ENCODE measurements at places on chromosomes 3 and 15. TPM values are rescaled to one million over a fixed set of nuclear protein-coding genes. Genes with fewer than 3 reads are reported as not detected.

KNG1 gene
- total RNA-seq, result 0.53 TPM

RFTN1 gene
- 23.6 TPM for total RNA-seq

COLQ gene
- total RNA-seq, result 2.9 TPM

RBP2 gene
- total RNA-seq, result not detected

CCR3 gene
- total RNA-seq, result not detected

- DNase-seq, result no peak
These were observed 8.0 kb upstream of the OXTR start for GRCh38 chr3:8777201-8777977.

GRCh38 chr3:133461291-133461690 is 61.4 kb downstream of the BFSP2 start:
- no peak for DNase-seq

DNA sequence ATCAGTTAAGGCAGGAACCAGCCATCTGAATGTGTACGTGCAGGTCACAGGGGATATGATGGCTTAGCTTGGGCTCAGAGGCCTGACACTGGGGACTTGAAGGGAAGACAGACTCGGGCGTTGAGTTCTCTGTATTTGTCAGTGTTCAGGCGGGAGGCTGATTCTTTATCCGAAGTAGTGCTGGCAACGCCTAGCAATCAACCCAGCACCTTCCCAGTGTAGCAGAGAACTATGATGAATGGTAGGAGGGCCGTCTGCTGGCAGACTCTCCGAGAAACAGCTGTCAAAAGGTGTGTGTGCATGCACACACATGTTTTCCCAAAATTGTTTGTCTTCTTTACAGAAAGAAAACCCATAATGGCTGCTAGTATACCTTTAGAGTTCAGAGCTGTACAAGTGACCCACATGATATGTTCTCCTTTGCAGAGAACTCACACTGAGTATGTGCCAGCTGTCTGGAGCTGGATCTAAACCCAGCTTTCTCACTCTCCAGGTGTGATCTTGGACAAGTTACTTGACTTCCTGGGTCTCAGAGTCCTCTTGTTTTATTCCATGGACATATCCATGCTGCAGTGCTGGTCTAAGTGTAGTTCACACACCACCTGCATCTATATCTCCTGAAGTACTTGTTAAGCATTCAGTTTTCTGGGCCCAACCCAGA is 74.5 kb upstream of the LARS2 start:
- no peak for DNase-seq

DNA sequence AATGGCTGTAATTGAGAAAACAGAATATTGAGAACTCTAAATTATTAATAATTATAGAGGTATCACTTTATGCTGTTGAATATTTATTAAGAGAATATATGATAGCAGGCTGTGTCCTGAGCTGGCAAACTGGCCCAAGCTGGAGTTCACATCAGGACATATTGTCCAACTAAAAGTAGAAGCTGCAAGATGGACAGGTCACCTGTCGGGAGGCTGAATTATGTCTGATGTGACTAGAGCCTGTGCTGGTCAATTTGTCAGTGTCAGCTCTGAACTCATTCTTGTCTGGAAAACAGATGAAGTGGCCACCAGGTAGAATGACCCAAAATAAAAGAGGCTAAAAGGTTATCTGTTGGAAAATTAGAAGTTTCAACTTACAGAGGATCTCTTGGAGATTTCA is 392.2 kb downstream of the LRTM1 start:
- DNase-seq, result no peak

DNA sequence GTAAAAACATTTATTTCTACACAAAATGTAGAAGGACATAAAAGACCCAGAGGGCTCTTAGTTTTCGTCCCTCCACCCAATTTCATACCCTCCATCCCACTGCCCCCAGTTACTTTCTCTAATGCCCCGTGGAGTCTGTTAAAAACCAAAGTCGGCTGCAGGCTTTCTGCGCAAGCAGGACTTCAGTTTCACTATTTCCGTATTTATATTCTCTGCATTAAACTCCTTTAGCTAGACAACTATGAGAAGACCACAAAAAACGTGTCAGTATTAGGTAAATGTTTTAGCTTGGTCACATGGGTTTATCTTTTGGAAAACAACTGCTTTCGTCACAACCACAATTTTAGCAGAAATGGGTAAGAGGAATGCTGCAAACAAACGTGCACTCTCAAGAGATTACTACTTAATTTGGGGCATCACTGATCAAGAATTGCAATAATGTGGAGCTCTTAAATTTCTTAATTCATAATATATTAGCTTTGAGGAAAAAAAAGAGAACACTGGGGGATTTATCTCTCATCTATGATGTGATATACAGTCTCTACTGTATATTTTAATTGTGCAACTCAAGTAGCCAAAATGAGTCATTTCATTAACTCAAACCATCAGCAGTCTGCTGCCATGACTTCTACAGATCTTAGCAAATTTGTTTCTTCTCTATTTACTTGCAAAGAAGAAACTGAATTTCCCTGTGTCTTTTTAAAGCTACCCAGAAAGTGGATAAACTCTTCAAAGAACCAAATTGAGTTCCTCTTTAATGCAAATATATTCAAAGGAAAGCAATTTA is 740 bp upstream of the NSMCE3 start:
- no peak for DNase-seq

- DNase-seq, result no peak
These were observed 239.9 kb upstream of the TPM1 start for GRCh38 chr15:62802612-62803011.

All from right cardiac atrium (tissue), 5 donors.